ENCODE measurements at places on chromosomes 7 and 10.

GRCh38 chr10:22701132-22701826, 13.1 kb downstream of the PIP4K2A start:
- no peak for DNase-seq

- no peak for DNase-seq
Measured at GRCh38 chr7:149140831-149141230, 6.4 kb upstream of the ZNF398 start.

DNA sequence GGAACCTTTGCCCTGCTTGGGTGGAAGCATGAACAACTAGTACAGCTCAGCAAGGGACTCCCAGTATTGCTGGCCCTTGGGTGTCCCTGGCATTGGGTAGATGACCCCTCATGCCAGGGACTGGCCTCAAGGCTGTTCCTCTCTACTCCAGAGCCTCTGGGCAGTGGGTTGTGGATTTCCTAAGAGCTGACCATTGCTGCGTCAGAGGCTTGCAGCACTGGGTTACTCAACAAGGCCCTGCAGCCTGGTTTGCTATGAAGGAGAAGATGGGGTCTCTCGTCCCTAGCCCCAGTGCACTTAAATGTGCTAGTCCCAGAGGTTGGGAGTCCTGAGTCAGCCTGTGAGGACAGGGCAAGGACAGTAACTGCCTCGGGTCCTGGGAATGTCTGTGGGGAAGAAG, 2.5 kb downstream of the VSIR start:
- DNase-seq: no peak

DNA sequence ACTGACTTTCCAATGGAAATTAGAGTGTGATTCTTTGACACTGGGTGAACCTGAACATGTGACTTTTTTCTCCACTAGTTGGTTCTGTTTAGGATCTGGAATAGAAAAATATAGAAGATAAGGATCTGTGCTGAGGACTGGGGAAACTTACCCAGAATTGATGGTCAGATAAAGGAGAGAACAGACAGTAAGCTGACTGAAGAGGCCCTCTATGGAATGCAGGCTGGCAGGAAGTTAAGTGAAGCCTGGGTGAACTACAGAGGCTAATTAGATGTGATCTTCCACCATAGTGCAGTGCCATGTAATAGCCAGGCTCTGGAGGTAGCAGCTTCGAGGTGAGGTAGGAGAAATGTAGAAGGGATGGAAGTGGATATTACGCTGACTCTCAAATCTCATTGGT, 455.3 kb downstream of the PLXDC2 start:
- no peak for DNase-seq

GRCh38 chr10:30169342-30169741, 110.0 kb upstream of the JCAD start:
- DNase-seq: no peak

GRCh38 chr10:123554656-123555055, 111.5 kb upstream of the GPR26 start:
- DNase-seq: no peak
